ENCODE measurements at places on chromosomes 13 and 19.

GRCh38 chr13:113550453-113550852 is 34.1 kb upstream of the TFDP1 start:
- no peak for DNase-seq

GRCh38 chr19:20503476-20503875 is 62.1 kb downstream of the ZNF737 start:
- no peak for DNase-seq

DNA sequence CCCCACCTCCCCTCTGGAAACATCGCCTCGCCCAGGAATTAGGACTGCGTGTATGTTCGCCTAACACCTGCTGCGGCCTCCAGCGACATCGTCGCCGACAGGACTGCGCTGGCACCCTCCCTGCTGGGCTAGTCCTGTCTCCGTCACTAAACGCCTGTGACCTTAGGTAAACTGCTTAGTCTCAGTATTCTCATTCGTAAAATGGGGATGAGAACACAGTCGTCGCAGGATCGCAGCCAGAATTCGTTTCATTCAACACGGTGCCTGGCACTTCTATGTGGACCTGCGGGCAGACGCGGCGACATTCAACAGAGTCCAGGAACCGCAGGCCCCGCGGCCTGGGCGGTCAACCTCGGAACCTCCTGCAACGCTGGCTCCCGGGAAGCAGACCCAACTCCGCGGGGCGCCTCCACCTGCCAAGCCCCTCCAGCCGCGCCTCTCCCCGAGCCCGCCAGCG is 485 bp downstream of the CRYL1 start:
- peak; percentile 72 for DNase-seq

DNA sequence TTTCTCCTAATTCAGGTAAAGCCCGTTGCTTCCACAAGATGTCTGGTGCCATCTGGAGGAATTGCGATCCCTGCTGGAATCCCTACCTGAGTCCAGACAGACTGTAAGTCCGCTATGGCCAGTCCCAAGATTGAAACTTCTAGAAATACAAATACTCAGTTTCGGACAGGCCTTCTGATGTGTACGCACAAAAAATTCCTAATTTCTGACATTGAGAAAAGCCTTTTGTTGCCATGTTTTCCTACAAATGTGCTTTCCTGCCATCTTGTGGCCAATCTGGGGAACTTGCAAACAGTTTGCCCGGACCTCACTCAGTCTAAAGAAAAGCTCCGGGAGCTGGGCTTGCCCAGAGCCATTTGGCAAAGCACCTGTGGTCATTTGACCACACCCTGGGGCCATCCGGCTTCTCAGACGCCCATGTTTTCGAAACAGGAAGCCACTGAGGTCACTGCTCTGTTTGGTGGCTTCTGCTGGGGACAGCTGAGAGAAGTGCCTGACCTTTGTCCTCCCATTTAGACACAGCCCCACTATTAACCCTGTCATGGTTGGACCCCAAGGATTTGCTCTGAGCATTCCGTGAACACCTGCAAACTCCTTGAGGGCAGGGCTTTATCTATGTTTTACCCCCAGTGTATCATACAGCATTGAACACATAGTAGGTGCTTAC is 79.4 kb downstream of the SLC15A1 start:
- peak; percentile 54 for DNase-seq

DNA sequence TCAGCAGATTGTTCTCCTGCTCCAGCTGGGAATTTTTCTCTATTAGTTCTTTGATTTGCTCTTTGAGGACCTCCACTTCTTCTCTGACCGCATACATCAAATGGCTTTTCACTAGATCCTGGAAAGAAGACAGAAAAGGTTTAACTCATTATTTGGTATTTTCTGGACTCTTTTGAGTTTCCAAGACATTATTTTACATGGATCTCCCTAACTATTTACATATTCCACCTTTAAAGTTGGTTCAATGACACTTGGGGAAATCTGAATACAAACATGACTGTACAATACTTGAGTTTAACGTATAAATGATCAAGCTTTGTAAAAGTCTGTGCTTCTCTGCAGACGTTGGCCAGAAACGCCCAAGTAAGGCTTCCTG is 61.1 kb downstream of the SERP2 start:
- DNase-seq = no peak

DNA sequence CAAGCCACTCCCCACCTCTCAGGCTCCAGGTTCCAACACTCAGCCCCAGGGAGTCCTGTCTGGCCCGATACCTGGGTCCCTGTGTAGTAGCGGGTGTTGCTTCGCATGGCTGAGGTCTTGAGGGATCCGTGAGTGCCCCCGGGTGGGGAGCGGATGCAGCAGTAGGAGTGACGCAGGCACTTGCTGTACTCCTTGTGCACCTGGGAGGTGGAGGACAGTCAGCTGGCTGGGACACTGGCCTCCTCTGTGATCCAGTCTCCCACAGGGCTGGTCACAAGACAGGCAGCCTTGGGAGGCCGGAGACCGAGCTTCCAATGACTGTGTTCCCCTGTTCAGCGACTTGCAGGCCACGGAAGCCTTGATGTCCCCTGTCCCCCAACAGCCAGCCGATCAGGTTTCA is 16.3 kb upstream of the ASF1B start:
- DNase-seq = no peak

DNA sequence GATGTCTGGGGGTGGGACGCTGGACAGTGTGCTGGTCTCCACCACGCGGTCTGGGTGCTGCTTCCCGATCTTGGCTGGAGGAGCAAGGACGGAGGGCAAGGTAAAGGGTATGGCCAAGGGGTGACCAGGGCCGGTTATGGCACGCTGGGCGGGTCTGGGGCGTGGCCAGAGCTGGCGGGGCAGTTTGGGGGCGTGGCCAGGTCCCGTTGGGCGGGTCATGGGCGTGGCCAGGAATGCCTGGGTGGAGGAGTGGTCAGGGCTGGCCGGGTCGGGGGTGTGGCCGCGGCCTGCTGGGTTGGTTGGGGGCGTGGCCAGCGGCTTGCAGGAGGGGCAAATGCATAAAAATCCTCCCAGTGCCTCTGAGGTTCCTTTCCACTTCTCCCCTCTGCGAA is 19.2 kb downstream of the GPX4 start:
- no peak for DNase-seq

GRCh38 chr13:48412881-48413351 is at the start of gene LPAR6:
TSS of gene LPAR6 (minus strand) at chr13:48413113. CDS start at chr13:48412423, 690 bp downstream.
- peak; percentile 44 for DNase-seq

GRCh38 chr13:107438251-107438650 is 777.1 kb downstream of the LIG4 start:
- DNase-seq = no peak

DNA sequence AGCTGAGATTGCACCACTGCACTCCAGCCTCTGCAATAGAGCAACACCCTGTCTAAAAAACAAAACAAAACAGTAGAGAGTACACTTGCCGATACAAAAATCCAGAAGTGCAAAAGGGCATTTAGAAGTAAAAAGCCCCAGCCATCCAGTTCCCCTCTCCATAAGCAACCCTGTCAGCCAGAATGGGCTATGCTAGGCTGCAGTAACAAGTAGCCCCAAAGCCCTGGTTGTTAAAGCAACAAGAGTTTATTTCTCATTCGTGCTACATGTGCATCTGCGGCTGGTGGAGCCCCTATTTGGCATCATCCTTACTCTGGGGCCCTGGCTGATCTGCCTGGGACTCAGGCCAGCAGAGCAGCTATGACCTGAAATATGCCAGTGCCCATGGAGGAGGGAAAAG is 16.9 kb upstream of the UBE2S start:
- no peak for DNase-seq

DNA sequence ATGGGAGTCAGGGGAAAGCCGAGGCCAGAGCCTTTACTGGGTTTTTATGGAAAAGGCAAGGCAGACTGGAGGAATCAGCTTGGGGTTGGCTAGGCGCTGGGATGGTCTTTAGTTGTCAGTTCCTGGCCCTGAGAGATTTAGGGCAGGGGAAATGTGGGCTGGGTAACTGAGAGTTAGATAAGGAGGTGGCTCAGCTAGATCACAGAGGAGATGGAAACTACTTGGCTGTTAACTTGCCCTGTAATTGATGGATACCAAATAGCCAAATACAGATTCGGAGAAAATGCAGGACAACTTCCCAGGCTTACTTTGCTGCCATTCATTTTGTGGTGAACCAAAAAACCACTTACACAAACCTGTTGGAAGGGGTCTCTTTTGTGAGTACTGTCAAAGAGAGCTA is 54.0 kb downstream of the LRCH1 start:
- DNase-seq = peak; percentile 63

DNA sequence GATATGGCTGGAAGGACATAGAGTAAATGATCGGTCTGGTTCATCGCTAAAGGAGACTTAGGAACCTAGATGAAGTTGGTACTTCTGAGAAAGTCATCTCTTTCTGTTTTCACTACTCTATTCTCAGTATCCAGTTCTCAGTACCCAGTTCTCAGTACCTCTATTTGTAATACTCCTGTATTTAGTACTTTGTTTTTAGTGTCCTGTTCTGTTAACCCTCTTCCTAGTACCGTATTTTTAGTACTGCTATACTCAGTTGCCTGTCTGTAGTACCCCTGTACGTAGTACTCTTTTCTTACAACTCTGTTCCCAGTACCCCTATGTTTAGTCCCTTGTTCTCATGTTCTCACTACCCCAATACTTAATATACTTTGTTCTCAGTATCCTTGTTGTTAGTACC is 1.2 kb downstream of the RFXAP start:
- no peak for DNase-seq

DNA sequence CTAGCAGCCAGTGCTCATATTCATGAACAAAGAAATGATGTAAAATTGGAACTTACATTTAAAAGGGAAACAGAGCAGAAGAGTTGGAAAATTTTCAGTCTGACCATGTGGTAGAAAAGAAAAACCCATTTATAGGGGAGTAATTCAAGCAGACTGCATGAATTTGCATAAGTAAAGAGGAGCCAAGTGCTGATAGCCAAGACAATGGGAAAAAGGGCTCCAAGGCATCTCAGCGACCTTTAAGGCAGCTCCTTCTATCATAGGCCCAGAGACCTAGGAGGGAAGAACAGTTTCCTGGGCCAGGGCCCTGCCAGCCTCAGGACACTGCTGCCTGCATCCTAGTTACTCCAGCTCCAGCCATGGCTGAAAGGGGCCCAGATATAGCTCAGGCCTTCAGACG is 7.5 kb downstream of the DNAJC3 start:
- no peak for DNase-seq

- no peak for DNase-seq
Observed at GRCh38 chr13:60169239-60170031, 5.7 kb upstream of the DIAPH3 start.

DNA sequence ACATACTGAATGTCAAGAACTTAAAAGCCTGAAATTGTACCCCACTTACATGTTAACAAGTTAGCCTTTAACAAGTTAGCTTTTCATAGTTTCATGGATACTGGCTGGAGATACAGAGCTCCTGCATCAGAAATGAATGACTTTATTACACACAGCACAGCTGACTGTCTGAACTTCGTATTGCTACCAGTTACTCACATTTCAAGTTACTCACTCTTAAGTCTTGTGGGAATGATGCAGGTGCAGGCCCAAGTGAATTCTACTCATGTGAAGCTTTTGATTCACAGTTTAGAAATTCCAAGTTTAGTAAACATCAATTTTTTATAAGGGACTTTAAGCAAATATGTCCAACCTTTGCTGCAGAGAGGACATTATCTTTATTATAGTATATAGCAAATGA is 762.2 kb upstream of the PRR20A start:
- DNase-seq = no peak

DNA sequence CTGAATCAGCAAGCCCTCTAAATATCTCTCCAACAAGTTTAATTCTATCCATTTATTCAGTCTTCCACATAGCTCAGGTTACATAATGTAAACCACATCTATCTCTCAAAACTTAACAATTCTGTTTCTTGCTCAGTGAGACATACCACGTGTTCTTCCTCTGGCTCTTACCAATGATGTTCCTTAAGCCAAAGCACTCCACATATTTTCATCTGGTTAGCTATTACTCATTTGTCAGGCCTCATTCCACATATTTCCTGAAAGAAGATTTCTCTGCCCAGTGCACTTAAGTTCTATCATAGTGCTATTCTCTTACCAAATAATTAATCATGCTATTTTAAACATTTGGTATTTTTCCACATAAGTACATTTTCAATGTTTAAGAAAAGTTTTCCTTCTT is 403.3 kb upstream of the ATXN8OS start:
- no peak for DNase-seq

DNA sequence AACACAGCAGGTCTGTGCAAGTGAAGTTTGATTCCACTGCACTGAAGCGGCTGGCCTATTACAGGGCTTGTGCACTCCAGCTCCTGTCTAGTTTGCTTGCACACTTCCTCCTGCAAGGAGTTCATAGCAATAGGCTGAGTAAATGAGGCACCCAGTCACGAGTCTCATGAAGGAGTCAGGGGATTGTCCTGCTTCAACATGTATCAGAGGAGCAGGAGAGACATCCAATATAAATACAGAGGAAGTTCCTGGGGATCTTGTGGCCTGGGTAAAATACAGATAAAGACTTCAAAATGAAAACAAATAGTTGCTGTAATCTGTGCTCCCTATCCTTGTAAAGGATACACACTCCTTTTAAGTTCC is 259.9 kb downstream of the SLITRK1 start:
- DNase-seq = no peak

GRCh38 chr13:72122661-72123255 is 255.8 kb upstream of the DACH1 start:
- DNase-seq = no peak

DNA sequence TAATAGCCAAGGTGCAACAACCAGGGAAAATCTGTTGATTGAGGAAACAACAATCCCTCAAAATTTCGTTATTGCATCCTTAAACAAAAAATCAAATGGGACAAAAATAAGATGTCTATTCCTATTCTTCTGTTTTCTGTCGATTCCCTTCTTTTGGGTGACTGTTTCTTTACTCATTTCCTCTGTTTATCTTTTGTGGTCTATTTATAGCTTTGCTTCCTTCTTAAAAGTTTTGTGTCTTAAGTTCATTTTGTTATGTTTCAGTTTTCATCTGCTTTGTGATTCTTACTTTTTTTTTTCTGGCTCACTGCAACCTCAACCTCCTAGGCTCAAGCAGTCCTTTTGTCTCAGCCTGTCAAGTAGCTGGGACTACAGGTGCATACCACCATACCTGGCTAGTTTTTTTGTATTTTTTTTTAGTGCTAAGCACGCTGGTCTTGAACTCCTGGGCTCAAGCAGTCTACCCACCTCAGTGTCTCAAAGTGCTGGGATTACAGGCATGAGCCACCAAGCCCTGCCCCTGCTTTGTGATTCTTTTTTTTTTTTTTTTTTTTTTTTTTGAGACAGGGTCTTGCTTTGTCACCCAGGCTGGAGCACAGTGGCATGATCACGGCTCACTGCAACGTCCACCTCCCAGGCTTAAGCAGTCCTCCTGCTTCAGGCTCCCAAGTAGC is 10.4 kb downstream of the ZNF146 start:
- no peak for DNase-seq

GRCh38 chr13:72431981-72432682 is 295.3 kb downstream of the MZT1 start:
- no peak for DNase-seq

- DNase-seq = no peak
Observed at GRCh38 chr13:101763191-101763590, 310.7 kb downstream of the ITGBL1 start.
